Stimulated activated CD8-positive, alpha-beta memory T cell treated with anti-CD3 and anti-CD28 coated beads, Interleukin-12 subunit alpha, Interleukin-12 subunit beta, amount 100 ng/mL, for 4 hours (primary cell): ENCODE measurements at places on chromosomes 5 and 9.

DNA sequence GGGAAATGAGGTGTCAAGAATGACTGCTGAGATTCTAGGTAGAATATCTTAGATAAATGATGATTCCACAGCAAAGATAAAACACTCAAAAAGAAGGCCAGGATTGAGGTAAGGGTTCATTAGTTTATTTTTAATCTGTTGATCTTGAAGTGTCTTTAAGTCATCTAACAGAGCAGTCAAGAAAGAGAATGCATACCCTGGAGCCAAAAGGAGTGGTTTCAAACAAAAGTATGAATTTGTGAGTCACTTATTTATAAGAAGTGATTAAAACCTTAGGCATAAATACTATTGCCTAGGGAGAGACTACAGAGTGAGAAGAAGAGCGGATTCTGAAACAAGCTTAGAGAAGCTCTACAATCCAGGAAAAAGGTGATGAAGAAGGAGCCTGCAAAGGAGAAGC is 541.0 kb downstream of the DTWD2 start:
- DNase-seq, result no peak

DNA sequence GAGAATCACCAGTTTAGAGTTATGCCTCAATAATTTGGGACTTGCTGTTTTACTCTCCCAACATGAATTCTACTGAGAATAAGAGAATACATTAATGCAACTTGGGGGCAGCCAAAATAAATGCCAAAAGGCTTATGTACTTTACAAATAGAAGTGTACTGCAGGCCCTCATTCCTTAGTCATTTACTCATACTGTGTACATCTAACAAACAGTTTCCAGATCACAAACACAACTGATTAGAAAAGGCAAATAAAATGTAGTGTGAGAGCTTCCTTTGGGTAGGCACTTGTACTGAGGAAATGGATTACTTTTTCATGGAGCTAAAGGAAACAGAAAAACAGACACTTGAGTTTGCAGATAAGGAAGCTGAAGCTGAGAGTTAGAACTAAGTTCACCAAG is 12.6 kb downstream of the ANKDD1B start:
- no peak for DNase-seq

DNA sequence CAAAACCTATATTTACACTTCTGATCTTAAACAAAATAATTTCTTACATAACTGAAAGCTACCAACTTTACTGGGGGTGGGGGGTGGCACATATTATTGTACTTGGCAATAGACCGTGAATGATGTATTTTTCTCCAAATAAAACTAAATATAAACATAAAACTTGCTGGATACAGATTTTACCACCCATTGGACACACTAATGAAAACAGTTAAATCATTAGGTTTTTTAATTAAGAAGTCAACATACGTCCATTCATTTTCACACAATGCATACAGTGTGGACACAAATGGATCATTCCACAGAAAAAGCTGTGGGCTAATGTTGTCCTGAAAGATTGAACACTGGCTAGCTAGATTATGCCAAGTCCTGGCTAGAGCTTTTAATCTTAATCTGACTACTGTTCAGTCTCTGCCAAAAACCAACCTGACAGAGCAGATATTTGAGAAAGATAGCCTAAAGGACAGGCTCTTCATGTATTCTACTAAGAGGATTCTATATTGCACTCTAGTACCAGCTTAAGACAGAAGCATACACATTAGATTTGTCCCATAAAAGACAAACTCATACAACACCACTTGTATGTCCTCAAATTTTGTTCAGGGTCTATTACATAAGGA is 118.1 kb downstream of the SIL1 start:
- DNase-seq, result no peak

GRCh38 chr5:134409321-134409720 is 2.4 kb downstream of the CDKN2AIPNL start:
- no peak for DNase-seq

DNA sequence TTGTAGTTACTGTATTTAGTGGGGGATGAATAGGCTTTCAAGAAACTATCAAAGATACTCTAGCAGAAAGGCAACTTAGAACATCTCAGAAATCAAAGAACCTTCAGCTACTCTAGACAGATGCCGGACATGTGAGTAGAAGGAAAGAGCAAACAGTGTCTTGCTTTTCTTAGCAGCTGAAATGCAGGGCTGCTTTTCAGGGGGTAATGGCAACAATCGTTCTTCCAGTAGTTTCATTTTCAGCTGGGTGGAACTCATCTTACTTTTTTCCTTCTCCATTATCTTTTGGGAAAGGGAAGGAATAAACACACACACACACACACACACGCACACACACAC is 281.6 kb downstream of the CRB2 start:
- DNase-seq, result no peak

- DNase-seq, result no peak
Measured at GRCh38 chr9:129330711-129331492, 152.8 kb upstream of the IER5L start.

- DNase-seq, result no peak
Measured at GRCh38 chr5:141533897-141534296, 45.0 kb downstream of the PCDHGC5 start.

- DNase-seq, result no peak
Measured at GRCh38 chr5:115657881-115658233, 32.0 kb upstream of the TMED7 start.

DNA sequence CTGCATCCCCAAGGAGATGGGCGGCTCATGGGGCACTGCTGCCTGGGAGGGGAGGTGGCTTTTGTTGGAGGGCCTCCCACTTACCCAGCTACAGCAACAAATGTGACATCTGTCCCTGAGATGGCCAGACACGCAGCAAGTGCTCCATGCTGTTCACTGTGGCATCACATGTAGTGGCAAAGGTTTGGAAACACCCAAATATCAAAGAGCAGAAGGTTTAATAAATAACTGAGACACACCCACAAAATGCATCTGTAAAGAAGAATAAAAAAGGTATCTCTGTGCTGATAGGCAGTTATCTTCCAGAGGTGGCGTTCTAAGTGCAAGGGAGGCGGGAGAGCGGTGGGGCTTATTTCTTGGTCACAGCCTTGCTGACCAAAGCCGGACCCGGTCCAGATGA is 23.3 kb upstream of the CLPTM1L start:
- no peak for DNase-seq

DNA sequence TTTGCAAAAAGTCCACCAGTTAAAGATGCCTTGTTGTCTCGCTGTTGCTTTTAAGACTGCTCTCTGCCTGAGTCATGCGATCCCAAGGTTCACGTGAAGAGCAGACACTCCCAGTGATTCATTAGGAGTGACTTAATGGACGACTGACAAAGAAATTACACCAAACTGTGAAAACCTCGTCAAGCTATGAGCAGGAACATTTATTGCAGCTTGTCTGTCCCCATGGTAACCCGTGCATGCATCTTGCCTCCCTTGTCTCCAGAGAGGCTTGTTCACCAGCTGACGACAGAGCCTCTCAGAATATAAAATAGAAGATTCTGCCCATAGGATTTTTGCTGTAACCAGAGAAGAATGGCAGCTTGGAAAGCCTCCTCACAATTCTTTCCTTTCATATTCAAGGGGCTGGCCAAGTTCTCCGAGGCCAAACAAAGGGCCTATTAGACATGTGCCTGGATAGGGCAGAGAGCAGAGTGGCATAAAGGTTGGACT is 352.7 kb downstream of the SPOCK1 start:
- no peak for DNase-seq

- no peak for DNase-seq
Measured at GRCh38 chr9:83935276-83935935, 14.2 kb upstream of the KIF27 start.

GRCh38 chr5:132472431-132472830 is 18.1 kb downstream of the IRF1 start:
- DNase-seq, result no peak

- DNase-seq, result no peak
Measured at GRCh38 chr5:145221416-145221815, 613.7 kb downstream of the PRELID2 start.

GRCh38 chr9:35001285-35001677 is 11.7 kb downstream of the DNAJB5 start:
- DNase-seq, result no peak

GRCh38 chr5:2433086-2433485 is 318.4 kb downstream of the IRX2 start:
- DNase-seq, result no peak

GRCh38 chr5:170305016-170305645 is 7.6 kb upstream of the LCP2 start:
- no peak for DNase-seq

DNA sequence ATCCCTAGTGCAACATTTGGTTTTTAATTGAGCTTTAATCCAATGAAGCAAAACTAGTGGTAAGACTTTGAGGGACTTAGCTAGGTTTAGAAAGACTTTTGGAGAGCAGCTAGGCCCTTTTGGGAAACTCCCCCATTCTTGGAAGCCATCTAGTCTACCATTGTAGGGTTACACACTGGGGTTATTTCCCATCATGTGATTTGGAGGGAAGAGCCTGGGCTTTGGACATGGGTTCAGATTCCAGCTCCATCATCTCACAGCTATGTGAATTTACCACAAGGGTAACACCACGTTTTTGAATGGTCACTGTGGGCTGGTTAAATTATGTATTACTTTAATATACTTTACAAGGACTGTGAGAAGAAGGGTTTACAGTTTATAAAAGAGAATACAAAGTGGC is 18.3 kb upstream of the TNFSF15 start:
- DNase-seq, result no peak

DNA sequence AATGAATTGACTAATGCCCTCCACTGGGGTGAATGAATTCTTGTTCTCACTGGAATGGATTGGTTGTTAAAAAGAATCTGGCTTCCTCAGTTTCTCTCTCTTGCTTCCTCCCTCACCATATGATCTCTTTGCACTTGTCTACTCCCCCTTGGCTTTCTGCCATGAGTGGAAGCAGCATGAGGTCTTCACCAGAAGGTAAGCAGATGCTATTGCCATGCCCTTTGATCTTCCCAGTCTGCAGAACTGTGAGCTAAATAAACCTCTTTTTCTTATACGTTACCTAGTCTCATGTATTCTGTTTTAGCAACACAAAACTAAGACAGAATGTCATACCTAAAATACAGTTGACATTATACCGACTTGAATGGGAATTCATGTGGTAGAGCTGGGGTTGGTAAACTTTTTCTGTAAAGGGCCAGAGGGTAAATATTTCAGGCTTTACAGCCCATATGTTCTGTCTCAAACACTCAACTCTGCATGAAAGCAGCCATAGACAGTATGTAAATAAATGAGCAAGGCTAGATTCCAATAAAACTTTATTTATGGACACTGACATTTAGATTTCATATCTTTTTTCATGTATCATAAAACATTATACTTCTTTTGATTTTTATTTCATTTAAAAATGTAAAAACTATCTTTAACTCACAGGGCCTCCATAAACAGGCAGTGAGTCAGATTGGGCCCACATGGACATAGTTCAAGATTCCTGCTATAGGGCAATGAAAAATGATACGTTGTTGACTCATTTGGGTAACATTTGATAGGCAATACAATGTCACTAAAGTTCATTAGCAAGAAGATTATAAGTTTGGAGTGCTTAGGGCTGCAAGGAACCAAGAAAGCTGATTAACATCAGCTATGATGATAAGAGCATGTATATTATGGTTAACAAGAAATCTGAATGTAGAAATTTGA is 79.4 kb upstream of the TLE4 start:
- DNase-seq, result no peak

DNA sequence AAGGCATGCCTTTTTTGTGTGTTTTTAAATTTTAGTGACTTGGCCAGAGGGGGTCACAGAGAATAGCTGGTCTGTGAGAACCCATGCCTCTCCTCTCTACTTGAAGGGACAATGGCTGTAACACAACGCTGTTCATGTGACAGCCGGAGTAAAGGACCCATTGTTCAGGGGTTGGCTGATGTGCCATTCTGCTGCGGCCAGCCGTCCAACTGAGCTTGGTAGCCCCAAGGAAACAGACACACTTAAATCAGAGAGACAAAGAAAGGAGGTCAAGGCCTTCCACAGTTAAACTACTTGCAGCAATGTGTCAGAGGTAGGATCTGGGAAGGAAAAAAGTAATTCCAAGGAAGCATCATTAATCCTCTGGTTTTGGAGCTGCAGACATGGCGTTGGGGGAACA is 8.1 kb downstream of the MEGF10 start:
- no peak for DNase-seq

- DNase-seq, result no peak
Measured at GRCh38 chr5:5128766-5129165, 11.4 kb upstream of the ADAMTS16 start.

DNA sequence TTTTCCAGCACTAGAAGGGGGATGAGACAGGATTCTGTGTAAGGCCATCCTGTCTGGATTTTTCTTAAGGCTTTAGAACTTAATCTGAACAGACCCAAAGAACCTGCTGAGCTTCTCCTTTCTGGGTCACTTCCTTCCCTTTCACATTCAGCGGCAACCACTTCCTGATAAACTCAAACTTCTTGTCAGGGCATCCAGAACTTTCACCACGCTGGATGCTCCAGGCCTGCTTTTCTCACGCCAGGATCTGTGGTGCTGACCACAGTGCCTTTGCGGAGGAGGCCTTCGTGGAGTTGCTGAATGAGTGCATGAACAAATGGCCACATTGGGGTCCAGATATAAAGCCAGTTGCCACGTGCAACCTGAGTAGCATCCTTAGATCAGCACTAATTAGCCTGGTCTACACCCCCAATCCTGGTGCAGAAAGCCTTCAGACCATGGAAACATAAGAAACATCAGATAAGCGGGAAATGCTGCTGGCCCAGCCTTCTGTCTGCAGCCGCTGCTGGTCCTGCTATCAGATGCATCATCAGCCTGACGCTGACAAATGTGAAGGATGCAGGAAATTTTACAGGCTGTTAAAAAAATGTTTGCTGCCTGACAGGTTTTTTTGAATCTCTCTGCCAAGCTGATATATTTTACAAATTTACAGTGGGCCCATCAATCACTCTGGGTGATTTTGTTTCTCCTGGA is 75.3 kb upstream of the BARHL1 start:
- DNase-seq, result no peak

DNA sequence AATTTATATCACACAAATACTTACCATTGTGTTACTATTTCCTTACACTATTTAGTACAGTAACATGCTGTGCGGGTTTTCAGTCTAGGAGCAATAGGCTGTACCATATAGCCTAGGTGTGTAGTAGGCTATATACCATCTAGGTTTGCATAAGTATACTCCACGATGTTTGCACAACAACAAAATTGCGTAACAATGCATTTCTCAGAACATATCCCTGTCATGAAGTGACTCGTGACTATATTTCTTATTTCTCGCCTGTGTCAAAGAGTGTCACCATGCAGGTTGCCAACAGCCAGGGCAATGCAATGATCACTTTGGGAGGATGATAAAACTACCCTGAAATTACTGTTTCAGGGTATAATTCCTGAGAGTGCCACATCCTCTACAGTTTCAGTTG is 65.6 kb upstream of the CD180 start:
- DNase-seq, result no peak
